GM13976 (cell line): ENCODE measurements at places on chromosomes 7 and 10.

GRCh38 chr7:128000048-128000447, 31.2 kb downstream of the LRRC4 start:
- no peak for DNase-seq

DNA sequence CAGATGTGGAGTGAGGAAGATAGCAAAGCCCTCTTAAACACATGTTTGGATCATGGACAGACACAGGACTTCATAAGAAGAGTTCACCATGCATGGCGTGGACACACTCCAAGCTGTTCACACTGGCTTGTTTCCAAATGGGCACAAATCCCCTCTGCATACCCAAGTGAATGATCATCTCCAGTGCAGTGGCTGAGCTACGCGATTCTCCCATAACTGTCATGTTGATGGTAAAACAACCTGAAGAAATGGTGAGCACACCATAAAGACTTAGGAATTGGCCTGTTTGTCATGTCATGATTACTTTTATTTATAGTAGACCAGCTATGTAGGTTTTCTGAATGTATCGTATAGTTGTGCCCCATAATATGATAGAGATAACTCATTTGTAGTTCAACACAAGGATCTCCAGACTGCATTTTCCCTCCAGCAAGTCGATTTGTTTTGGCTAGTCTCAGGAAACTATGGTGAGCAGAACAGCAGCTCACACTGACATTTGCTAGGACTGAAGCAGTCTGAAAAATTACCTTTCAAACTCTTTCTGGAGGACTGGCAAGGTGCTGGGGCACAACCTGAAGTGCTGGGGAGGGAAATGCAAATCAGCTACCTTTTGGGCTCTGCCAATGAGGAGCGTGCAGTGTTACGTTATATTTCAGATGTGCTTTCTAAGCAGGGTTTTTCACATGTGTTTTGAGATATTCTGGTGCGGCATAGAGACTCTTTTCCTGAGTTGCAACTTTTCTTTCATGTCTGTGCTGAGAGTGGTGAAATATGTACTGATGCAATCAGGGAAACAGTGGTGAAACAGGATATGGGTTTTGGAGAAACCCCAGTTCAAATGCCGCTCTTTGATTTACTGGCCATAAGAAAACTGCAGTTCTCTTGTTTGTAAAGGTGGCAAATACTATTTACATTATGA, 629.6 kb upstream of the DPP6 start:
- DNase-seq: no peak

DNA sequence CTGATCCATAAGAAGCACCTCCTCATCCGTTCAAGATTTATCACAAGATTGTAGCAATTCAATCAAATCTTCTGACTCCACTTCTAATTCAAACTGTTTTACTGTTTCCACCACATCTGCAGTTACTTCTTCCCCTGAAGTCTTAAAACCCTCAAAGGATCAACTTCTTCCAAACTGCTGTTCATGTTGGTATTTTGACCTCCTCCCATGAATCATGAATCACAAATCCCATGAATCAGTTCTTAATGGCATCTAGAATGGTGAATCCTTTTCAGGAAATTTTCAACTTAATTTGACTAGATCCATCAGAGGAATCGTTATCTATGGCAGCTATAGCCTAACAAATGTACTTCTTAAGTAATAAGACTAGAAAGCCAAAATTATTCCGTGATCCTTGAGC, 122.3 kb downstream of the IMMP2L start:
- no peak for DNase-seq

DNA sequence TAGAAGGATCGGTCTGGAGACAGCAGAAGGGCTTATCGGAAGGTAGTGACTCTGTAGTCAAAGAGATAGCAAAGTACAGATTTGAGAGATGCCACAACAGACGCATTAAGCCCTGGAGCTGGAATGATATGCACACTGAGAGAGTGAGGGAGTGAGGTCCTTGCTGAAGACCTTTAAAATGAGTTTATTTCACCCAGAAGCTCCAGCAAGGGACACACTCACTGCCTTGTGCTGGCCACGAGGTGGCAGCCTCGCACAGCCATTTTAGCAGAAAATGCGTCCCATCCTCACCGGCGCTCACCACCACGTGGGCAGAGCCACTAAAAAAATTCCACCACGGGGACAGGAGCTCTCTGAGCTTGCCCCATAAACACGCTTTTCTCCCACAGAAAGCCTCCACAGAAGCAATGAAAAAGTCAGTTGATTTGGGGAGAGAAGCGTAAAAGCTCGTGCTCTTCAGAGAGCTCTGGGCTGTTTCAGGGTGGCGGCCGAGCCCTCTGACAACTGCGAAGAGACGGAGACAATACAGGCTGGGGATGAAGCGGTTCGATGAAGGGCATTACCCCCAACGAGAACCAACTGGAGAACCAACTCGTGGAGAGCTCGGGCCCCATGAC, 163.0 kb upstream of the KLF14 start:
- peak; percentile 80 for DNase-seq
